ENCODE measurements at places on chromosomes 6 and 20.

- DNase-seq = no peak
Measured at GRCh38 chr6:145028144-145028818, 707.0 kb downstream of the EPM2A start.

- no peak for DNase-seq
Measured at GRCh38 chr6:11120271-11121005, 8.9 kb upstream of the ERVFRD-1 start.

DNA sequence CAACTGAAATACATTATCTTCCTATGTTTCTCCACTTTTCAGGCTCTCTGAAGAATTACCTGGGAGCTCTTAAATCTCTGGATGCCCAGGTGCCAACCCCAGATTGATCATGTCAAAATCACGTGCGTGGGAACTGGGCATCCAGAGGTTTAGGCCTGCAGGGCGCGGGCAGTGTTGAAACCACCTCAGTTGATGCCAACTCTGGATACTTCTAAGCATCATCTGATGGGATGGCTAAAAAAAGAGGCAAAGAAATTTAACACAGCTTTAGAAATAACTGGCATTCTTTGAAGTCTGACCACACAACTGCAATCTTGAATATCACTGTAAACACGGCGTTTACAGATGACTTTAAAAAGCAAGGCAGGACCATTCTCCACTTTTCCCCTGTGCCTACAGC is 41.9 kb downstream of the PTGIS start:
- no peak for DNase-seq

- DNase-seq = no peak
Measured at GRCh38 chr6:113530769-113531168, 326.4 kb upstream of the MARCKS start.

DNA sequence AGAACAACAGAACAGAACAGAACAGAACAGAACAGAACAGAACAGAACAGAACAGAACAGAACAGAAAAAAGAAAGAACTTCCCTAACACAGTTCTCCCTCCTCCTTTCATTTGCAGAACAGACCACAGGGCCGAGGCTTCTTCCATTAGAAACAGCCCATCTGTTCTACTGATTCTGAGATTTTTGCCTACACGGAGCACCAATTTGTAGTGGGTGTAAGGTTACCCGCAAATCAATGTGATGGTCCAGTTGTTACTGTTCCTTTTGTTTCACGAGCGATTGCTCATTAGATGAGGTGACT is 734 bp upstream of the OGFRL1 start:
- no peak for DNase-seq

GRCh38 chr6:105193647-105194046 is 13.8 kb upstream of the POPDC3 start:
- DNase-seq = no peak

DNA sequence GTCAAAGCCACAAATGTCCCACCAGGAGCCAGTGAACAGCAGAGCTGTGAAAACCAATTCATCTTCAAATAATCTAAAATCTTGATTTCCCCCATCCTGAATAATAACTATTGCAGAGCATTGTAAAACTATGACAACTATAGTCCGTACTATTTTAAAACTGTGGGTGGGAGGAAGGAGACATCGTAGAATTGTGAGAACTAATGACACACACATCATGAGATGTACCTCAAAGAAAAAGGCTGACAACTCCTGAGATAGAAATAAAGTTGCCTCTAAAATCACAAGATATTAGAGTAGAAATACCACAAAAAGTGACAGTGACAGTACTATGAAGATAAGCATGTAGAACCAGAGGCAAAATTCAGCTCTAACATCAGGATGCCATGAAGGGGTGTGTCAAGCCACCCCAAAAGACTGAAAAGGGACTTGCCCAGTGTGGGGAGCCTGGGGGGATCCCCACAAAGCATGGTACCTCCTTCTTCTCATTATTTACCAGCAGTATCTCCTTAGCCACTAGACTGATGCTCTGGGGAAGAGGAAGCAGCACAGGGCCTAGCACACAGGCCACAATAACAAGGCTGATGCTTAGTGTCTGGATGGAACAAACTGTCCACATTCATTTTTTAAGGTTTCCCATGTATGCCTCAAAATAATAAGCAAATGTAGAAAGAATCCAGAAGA is 13.4 kb downstream of the NAPB start:
- no peak for DNase-seq

DNA sequence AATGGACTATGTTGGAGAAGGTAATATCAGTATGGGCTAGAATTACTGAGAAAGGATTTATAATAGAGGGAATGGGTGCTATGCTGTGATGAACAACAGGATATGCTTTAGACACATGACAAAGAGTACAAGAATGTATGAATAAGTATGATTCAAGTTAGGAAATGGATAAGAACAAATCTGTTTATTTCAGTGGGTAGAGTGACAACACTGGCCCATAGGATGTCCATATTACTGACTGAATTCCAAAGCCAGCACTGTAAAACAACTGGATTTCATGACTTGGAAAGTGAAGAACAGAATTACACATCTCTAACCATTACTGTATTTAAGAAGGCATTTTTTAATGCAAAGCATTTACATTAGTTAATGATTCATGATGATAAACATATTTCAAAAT is 35.9 kb downstream of the EPM2A start:
- DNase-seq = no peak

GRCh38 chr20:46364670-46365486 is 41.5 kb downstream of the ELMO2 start:
- DNase-seq = no peak

GRCh38 chr6:155274533-155274932 is 10.7 kb downstream of the CLDN20 start:
- DNase-seq = no peak

- DNase-seq = no peak
Measured at GRCh38 chr6:143115728-143116127, 55.0 kb downstream of the AIG1 start.

- DNase-seq = no peak
Measured at GRCh38 chr6:132495604-132496079, 17.3 kb downstream of the STX7 start.

DNA sequence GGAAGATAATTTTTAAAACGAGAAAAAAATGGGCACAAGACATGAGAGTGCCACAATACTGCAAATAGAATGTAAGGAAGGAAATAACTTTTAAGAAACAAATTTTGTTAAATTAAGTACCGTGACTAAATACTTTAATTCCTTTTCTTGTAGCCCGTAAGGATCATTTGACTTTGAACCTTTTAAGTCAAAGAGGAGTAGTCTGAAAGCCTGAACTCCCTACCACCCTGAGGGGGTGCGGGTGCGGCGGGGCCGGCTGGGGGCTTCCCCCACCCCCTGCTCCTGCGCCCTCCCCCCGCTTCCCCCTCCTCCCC is 231 bp upstream of the PHACTR2 start:
- DNase-seq = no peak

- no peak for DNase-seq
Measured at GRCh38 chr6:103122766-103123601, 1729.5 kb downstream of the GRIK2 start.

- no peak for DNase-seq
Measured at GRCh38 chr6:127812985-127813698, 87.7 kb downstream of the THEMIS start.

- DNase-seq = no peak
Measured at GRCh38 chr6:135006386-135006914, 48.2 kb downstream of the HBS1L start.

DNA sequence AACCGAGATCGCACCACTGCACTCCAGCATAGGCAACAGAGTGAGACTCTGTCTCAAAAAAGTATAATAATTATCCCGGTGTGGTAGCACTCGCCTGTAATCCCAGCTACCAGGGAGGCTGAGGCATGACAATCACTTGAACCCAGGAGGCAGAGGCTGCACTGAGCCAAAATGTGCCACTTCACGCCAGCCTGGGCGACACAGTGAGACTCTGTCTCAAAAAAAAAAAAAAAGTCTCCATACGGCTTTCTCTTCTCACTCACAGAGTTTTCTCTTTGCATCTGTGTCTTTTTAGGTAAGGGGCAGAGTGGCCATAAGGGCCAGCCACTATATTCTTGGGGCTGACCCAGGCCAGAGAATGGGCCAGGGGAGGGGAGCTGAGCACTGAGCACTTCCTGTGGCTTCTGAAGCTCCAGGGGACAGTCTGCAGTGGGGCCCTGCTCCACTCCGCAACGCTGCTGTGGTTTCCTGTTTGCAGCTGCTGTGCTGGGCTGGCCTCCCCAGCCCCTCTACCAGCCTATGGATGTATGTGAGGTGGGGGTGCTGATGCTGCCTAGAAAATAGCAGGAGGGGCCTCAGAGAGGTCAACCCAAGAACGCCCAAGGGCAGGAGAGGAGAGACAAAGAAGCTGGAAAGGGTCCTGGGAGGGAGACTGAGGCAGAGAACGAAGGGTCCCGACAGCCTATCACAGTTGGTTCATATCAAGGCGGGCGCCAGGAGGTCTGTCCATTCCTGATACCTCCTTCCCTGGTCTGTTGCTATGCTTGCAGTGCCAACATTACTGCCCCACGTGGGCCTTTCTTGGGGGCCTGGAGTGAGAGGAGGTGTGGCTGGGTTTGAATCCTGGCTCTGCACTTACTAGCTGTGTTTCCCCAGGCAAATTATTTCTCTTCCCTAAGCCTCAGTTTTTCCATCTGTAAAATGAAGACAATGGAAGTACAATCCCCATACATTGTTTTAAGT is 16.0 kb downstream of the SLA2 start:
- DNase-seq = no peak

DNA sequence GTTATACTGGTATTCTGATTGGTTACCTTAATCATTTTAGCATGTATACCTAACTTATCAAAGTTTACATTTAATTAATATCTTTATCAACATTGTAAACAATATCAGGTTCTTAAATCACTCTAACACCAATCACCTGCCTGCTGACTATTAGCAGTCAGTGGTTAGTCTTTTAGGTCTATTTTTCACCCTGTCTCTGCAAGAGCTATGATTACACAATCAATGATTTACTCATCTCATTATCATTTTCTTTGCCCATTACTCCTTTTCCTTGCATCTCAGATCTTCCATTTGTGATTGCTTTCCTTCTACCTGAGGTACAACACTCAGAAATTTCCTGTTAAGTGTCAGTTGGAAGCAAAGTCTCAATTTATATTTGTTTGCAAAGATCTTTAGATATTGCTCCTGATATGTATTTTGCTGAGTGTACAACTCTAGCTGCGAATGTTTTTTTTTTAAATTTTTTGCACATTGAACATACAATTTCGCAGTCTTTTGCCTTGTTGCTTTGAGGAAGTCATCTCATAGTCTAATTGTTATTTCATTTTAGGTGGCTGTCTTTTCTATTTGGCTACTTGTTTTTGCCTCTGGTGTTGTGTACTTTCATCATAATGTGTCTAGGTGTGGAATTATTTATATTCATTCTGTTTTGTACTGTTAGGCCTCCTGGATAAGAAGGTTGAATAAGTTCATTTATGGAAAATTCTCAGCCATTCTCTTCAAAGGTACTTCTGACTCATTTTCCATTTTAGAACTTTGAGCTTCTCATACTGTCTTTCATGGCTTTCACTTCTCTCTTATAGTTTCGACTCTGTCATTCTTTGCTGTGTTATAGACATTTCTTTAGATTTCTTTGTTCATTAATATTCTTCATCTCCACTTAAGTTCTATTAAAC is 104.9 kb upstream of the CEP162 start:
- DNase-seq = no peak

DNA sequence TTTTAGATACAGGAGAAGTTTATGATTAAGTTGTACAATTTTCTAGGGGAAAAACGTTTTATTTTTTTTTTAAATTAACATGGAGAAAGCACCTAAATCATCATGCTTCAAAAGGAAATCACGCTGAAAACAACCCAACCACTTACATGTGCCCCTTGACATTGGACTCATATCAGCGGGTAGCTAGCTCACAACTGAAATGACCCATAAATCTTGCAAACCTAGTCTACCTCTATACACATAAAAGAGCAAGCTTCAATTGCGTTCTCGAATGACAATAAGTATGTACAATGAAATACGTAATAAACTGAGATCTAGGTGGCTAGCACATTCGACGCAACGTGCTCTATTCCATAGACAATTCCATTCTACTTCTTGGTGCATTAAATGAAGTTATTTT is 722.9 kb upstream of the AGPAT4 start:
- DNase-seq = no peak

DNA sequence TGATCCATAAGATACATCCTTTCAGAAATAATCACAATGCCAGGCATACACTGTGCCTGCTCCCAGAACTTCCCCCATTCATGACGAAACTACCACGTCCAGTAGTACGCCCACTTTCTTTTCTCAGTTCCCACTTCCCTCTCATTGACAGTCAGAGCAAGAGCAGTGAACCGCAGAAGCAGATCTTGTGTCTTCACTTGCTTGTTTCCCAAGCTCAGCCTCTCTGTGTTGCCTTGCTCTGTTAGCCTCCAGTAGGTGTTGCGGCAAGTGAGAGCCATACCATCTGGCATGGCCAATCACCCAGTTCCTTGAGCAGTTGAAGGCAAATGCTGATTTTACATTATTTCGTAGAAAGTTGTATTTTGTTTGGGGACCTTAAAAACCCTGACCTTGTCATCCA is 11.7 kb downstream of the UST start:
- DNase-seq = no peak

- DNase-seq = no peak
Measured at GRCh38 chr6:84728602-84729001, 35.8 kb downstream of the TBX18 start.

GRCh38 chr20:11329271-11329670 is 588.4 kb upstream of the BTBD3 start:
- DNase-seq = no peak

DNA sequence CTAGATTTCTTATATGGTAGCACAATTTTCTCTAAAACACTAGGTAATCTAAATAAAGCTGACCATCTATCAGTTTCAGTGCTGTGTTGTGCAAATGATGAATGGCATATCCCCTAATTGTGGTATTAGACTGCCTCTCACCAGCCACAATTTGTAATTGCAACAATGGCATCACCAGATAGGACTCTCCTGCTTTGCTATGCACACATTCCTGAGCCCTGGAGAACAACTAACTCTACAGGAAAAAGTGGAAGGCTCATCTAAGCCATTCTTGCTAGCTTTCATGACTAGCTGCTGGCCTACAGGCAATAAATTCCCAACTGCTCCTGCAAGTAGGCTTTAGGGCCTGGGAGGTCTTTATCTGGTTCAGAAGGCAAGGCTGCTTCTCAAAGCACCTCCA is 974.1 kb downstream of the EYS start:
- DNase-seq = no peak

DNA sequence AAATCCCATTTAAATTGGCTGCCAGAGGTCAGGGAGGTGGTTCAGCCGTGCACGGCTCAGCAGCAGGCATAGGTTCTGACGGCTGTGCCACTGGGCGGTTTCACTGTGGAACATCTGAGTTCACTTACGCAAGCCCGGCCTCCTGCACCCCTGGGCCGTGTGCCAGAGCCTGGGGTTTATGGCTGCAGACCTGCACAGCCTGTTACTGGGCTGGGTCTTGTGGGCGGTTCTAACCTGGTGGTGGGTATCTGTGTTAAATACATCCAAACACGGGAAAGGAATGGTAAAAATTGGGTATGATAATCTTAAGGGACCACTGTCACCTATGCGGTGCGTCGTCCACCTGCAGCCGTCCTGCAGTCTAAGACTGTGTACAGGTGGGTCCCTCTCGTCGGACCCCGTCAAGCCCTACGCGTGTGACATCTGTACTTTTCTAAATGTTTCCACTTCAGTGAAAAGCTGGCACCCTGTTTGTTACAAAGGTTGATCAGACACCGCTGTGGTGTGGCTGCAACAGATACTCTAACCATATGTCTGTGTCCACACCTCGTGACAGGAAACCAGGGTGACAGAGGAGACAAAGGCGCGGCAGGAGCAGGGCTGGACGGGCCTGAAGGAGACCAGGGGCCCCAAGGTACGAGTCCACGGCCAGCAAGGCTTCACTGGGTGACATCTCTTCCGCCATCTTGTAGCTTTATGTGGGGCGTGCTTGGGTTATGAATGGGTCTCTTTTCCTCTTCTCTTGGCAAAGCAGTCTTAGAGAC is 21.5 kb downstream of the COL9A3 start:
- no peak for DNase-seq

All from stimulated activated CD4-positive, alpha-beta T cell treated with anti-CD3 and anti-CD28 coated beads, Interleukin-1b, Interleukin-23, amount 100 ng/mL, for 4 hours (primary cell).